ENCODE measurements at places on chromosomes 5 and 9. TPM values are rescaled to one million over a fixed set of nuclear protein-coding genes. Genes with fewer than 3 reads are reported as not detected.

Gene THBS4
- 151 TPM for total RNA-seq

Gene CLTA
- 87.4 TPM for total RNA-seq

DNA sequence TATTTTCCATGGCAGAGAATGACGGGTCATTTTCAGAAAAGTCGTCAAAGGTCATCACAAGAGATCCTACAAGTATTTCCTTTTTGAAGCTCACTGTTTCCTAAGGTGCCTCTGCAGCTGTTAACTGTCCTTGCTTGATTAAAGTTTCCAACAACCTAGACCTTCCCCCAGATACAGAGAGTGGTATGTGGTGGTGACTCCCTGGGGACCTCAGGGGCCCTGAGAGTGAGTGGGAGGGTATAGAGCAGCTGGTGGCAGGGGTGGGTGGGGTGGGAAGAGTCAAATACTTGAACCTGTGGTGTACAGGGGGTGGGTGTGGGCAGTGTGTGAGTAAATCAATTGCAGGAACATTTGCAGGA lies 1.6 kb upstream of the CD72 start:
- no peak for DNase-seq

DNA sequence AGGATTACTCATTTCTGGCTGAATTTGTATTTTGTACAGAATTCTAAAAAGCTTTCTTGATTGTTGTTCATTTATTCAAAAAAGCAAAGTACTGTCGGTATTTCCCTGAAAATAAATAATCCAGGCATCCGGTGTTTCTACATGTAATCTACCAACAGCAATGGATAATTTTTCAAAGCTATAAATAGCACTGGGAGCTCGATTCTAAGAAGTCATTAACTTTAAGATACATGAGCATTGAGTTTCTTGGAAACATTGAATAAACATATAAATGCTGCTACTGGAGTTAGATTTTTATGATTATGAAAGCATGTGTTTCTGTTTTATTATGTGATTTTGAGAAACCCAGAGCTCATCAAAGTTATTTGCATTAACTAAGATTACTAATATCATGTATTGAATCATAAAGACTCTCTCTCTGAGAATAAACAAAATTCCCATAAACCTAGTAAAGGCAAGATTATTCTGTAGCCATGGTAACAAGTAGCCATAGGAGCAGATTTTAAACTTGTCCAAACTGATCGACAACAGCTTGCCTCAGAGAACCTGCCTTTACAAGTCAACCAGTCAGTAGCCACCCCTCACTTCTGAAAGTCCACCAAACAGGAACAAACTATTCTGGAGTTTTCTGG lies 197.0 kb downstream of the DRD1 start:
- DNase-seq = no peak

DNA sequence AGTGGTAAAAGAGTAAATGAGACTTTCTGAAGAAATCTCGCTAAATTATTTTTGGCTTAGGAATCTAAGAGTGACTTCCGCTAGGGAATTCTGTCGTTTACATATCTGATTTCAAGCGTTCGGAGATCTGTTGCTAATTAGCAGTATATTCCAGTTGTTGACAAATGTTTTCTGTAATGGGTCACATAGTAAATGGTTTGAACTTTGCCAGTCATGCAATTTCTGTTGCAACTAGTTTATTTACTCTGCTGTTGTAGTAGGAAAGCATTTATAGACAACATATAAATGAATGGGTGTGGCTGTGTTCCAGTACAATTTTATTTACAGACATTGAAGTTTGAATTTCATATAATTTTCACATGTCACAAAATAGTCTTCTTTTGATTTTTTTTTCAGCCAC lies 57.4 kb upstream of the JAK2 start:
- DNase-seq = no peak

DNA sequence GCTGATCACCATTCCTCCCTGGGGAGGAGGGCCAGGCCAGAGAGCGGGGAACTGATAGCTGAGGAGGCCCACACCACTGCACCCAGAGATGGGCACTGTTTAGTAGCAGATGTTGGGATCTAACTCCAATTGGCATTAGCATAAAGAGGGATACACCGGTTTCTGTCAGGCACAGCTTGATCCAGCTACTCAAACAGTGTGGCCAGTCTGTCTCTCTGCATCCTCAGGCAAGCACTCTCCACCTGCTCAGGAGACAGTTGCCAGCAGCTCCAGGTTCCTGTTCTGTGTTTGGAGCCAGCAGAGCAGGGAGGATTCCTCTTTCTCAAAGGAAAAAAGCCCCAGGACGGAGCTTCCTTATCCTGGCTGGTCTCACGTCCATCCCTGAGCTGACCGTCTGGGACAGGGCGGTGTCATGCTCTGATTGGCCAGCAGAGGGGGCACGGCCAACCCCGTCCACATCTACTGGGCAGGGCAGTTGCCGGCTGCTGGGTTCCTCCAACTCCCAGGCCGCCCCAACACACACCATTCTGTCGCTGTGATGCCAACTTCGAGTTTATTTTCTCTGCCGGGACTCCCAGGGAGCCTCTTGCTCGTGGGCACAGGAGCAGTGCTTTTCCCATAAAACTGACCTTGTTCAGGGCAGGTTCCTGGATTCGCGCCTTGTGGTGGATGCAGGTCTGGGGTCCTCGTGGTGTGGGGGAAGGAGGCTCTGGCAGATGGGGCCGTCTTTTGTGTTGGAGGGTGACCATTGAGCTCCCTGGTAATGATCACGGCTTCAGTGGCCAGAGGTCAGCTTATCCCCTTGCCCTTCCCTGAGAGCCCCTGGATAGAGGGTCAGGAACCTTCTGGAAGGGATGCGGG lies 47.9 kb downstream of the COL5A1 start:
- peak; percentile 70 for DNase-seq

All from heart left ventricle (tissue), 16 donors.